ENCODE measurements at places on chromosomes 5 and 9. TPM values are rescaled to one million over a fixed set of nuclear protein-coding genes. Genes with fewer than 3 reads are reported as not detected.

TEK gene
- not detected for total RNA-seq

FAM153A gene
- total RNA-seq = 93.8 TPM

DMGDH gene
- total RNA-seq = 0.47 TPM

IDNK gene
- 7.3 TPM for total RNA-seq

ENC1 gene
- total RNA-seq = 1.3 TPM

DIRAS2 gene
- total RNA-seq = not detected

SAXO1 gene
- 0.35 TPM for total RNA-seq

LCN2 gene
- not detected for total RNA-seq

DNA sequence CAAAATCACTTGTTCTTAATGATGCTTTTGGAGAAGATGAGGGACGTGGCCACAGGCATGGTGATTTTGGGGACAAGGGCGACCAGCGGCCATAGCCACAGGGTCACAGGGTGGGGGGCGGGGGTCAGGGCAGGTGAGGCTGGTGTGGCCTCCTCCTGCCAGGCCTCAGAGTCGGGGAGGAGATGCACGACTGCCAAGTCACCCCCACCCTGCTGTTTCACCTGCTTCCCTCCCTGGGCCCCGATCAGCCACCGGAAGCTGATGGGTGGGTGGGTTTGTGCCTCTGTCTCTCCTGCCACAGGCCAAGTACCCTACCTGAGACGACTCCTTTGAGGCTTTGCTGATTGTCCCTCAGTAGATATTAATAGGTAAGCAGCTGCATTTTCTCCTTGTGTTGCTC lies 199.3 kb downstream of the PAX5 start:
- H3K36me3 ChIP-seq = no peaks in the 10 kb centered on the region
- H3K4me3 ChIP-seq = no peak overlapping the region
- peaks cover 43% of the 10 kb centered on the region for H3K27me3 ChIP-seq
- no peak for DNase-seq

- H3K4me1 ChIP-seq = no peaks in the 10 kb centered on the region
- no peak overlapping the region for H3K4me3 ChIP-seq
- H3K27me3 ChIP-seq = no peaks in the 10 kb centered on the region
- no peaks in the 10 kb centered on the region for H3K36me3 ChIP-seq
- no peak for DNase-seq
These were observed 16.0 kb downstream of the SH3PXD2B start for GRCh38 chr5:172438319-172438668.

DNA sequence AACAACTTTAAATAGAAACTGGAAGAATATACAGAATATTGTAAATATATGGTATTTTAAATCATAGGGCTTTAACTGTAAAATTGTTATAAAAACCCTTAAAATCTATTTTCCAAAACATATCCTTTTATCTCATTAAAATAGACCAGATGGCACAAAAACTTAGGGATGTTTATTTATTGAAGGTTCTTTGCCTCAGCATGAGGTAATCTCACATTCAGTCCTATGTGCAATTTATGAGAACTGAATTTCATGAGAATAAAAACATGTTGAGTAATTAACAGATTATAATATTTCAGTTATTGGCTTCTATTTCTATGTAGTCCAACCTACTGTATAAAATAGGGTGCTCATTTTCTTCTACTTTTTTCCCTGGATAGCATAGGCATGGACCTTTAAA lies 329.2 kb upstream of the PRR16 start:
- no peak for DNase-seq
- no peak overlapping the region for H3K27ac ChIP-seq
- H3K27me3 ChIP-seq = no peaks in the 10 kb centered on the region
- no peak overlapping the region for H3K4me3 ChIP-seq
- no peaks in the 10 kb centered on the region for H3K4me1 ChIP-seq

DNA sequence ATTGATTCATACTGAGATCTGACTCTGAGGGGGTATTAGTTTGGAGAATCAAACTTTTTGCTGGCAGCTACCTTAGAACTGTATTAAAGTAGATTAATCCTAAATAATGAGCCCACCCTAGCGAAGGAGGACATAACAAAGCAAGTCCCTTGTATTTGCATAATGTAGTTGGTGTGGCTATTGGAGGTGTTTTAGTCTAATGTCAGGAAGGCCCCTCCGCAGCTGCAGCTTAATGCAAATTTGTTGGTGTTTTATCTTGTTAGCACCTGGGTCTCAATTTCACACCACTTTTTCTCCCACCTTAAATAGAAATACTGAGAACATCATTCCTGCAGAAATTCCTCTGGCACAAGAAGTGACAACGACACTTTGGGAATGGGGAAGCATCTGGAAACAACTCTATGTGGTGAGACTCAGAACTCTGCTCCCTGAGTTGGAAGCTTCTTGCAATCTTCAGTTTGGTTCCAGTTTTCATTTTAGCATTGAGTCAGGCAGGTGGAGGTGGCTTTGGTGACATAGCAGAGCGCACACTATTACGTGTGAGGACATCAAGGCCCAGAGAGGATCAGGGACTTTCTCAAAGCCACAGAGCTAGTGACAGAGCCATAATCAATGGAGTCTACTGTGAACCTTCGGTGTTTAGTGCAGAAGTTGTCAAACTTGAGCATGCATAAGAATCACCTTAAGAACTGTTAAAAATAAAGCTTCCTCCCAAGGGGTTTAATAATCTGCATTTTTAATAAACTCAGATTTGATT lies 33.9 kb downstream of the DOCK2 start:
- H3K27me3 ChIP-seq = no peaks in the 10 kb centered on the region
- H3K36me3 ChIP-seq = peaks cover 62% of the 10 kb centered on the region
- no peak overlapping the region for H3K27ac ChIP-seq
- H3K4me3 ChIP-seq = no peak overlapping the region
- H3K4me1 ChIP-seq = no peaks in the 10 kb centered on the region
- DNase-seq = no peak

- H3K27ac ChIP-seq = no peak overlapping the region
- H3K4me3 ChIP-seq = no peak overlapping the region
These were observed 15.1 kb downstream of the DROSHA start for GRCh38 chr5:31516802-31517201.

GRCh38 chr9:134546746-134547145 lies 94.9 kb upstream of the COL5A1 start:
- H3K36me3 ChIP-seq = no peaks in the 10 kb centered on the region
- no peak for DNase-seq
- H3K27me3 ChIP-seq = peaks cover 27% of the 10 kb centered on the region
- H3K27ac ChIP-seq = no peak overlapping the region
- no peaks in the 10 kb centered on the region for H3K4me1 ChIP-seq

DNA sequence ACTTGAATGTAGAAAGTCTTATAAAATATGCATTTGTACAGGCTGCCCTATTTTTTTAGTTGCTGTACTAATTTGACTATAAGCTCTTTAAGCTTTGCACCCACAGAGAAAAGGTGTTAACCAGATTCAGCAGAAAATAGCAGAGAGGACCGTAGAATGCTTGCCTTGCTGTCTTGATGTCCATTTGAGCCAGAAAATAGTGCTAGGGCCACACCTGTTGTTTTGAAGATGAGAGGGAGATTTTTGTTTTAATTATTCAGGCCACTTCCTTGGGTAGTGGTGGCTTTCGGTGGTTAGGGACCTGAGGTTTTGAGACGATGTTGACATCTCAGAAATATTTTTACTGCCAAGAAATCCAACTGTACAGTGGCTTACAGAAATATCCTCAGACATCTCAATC lies 196.0 kb downstream of the SPATA31D1 start:
- H3K4me3 ChIP-seq = no peak overlapping the region
- H3K27me3 ChIP-seq = no peaks in the 10 kb centered on the region
- H3K4me1 ChIP-seq = no peaks in the 10 kb centered on the region
- DNase-seq = no peak
- no peak overlapping the region for H3K27ac ChIP-seq

- no peak overlapping the region for H3K4me3 ChIP-seq
- H3K4me1 ChIP-seq = no peaks in the 10 kb centered on the region
- H3K36me3 ChIP-seq = no peaks in the 10 kb centered on the region
- no peaks in the 10 kb centered on the region for H3K27me3 ChIP-seq
These were observed 64.8 kb downstream of the DPYSL3 start for GRCh38 chr5:147445090-147445489.

DNA sequence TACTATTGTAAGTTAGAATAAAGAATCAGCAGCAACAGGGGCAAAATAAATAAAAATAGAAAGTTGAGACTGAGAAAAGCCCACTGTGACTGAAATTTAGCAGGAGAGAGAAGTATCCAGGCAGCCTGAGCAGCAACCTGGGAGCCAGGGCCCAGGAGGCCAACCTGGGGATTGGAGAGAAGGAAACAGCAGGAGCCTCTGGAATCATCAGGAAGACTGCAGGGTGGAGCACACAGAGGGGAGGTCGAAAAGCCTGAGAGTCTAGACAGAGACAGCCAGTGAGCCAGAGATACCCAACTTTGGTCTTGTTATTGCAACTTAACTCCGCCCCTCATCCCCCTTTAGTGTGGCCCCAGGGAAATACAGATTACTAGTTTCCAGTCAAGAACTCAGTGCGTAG lies 98.6 kb downstream of the SLC1A3 start:
- no peak overlapping the region for H3K4me3 ChIP-seq
- no peak for DNase-seq
- H3K36me3 ChIP-seq = peaks cover 3% of the 10 kb centered on the region

- H3K4me1 ChIP-seq = no peaks in the 10 kb centered on the region
- no peak for DNase-seq
- H3K36me3 ChIP-seq = no peaks in the 10 kb centered on the region
- H3K27me3 ChIP-seq = no peaks in the 10 kb centered on the region
- H3K27ac ChIP-seq = no peak overlapping the region
These were observed 92.1 kb downstream of the TMEM167A start for GRCh38 chr5:82984786-82985735.

GRCh38 chr5:181167814-181168488 lies 20.6 kb downstream of the OR2V2 start:
- peaks cover 6% of the 10 kb centered on the region for H3K4me1 ChIP-seq
- H3K4me3 ChIP-seq = no peak overlapping the region
- H3K27ac ChIP-seq = no peak overlapping the region
- peaks cover 74% of the 10 kb centered on the region for H3K27me3 ChIP-seq

DNA sequence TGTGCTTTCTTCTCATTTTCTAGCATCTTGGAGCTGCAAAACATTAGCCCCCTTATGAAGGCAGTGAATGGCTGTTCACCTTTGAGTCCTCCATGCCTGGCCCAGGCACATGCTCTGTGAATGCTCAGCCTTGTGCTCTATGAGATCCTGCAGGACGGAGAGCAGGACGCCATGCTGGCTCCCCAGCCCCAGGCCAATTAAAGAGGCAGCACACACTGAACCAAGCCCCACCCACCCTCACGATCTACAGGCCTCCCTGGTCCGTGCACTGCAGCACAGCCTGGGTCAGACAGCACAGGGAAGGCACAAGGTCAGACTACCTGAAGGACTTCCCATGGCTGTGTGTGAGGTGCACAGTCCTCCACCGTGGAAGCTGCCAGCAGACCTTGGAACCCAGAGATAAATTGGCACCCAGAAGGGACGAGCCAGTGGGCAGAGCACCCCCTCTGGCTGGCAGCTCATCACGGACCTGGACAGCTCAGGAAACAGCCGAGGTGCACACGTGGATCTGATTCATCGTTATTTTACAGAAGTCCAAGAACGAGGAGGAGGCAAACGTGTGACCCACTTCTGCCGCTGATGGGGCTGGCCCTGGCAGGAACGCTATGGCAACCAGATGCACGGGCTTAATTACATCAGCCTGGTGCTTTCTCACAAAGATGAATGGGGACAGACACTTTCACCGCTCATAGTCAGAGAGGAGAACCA lies 59.5 kb downstream of the OLFM1 start:
- H3K4me3 ChIP-seq = no peak overlapping the region
- no peak for DNase-seq
- H3K27ac ChIP-seq = no peak overlapping the region
- H3K4me1 ChIP-seq = no peaks in the 10 kb centered on the region
- H3K36me3 ChIP-seq = no peaks in the 10 kb centered on the region

- H3K27me3 ChIP-seq = no peaks in the 10 kb centered on the region
These were observed 218.4 kb downstream of the FSTL4 start for GRCh38 chr5:133393776-133394476.

DNA sequence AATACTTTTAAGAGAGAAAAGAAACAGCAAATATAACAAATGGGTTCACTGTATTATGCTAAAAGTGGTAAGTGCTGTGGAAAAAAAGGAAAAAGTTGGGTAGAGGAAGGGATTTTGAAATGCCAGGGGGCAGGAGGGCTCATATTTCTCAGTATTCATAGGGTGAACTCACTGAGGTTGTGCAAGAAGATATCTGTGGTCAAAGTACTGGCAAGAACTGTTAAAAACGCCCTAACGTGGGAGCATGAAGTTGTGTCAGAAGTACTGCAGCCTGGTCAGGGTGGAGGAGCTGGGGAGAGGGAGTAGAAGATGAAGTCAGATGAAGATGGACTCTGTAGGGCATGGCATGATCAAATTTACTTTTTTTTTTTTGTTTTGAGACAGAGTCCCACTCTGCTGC lies 31.2 kb upstream of the SLC28A3 start:
- H3K36me3 ChIP-seq = no peaks in the 10 kb centered on the region
- H3K4me1 ChIP-seq = no peaks in the 10 kb centered on the region
- no peak overlapping the region for H3K27ac ChIP-seq
- no peak for DNase-seq
- H3K4me3 ChIP-seq = no peak overlapping the region

GRCh38 chr5:36870399-36871040 lies 6.0 kb upstream of the NIPBL start:
- DNase-seq = peak; percentile 5
- peaks cover 3% of the 10 kb centered on the region for H3K36me3 ChIP-seq
- peaks cover 16% of the 10 kb centered on the region for H3K4me1 ChIP-seq
- no peaks in the 10 kb centered on the region for H3K27me3 ChIP-seq

GRCh38 chr5:60340965-60341471 lies 358.9 kb downstream of the DEPDC1B start:
- no peaks in the 10 kb centered on the region for H3K27me3 ChIP-seq
- no peaks in the 10 kb centered on the region for H3K4me1 ChIP-seq
- no peaks in the 10 kb centered on the region for H3K36me3 ChIP-seq
- no peak overlapping the region for H3K27ac ChIP-seq

DNA sequence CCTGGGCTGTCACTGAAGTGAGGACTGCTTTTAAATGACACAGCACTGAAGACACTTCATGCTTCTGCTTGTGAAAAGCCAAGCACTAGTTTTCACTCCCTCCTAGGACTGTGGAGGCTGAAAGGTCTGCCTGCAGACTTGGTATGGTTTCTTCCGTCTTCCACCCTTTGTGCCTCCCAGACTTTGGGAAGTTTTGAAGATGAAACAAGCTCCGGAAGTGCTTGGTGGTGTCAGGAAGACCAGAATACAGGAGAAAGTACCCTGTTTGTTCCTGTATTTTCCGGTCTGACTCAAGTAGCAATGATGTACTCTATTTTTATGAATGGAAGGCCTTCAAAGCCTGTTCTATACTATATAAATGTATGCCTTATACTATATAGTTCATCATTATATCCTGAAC lies 222.7 kb downstream of the PDZD2 start:
- no peak overlapping the region for H3K27ac ChIP-seq
- H3K27me3 ChIP-seq = no peaks in the 10 kb centered on the region
- no peaks in the 10 kb centered on the region for H3K36me3 ChIP-seq
- no peak overlapping the region for H3K4me3 ChIP-seq
- DNase-seq = no peak

- H3K27me3 ChIP-seq = no peaks in the 10 kb centered on the region
- H3K4me1 ChIP-seq = no peaks in the 10 kb centered on the region
- H3K27ac ChIP-seq = no peak overlapping the region
- DNase-seq = no peak
These were observed 89.9 kb downstream of the SLC24A2 start for GRCh38 chr9:19698960-19699359.
